Kidney capillary endothelial cell (primary cell): ENCODE measurements at places on chromosomes 1 and 21.

DNA sequence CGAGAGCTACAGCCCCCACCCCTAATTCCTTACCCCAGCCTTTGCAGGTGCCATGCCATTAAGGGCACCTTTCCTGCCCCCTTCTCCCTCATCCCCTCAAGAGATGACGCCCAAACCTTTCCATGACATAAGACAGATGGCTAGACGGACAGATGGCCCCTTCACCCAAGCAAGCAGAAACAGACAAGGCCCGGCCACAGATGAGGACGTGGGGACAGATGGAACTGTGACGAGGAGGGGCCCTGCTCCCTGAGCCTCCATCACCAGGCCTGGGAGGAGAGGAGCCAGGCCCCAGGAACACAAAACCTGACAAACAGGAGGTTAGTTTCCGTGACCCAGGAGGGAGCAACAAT, 24.7 kb upstream of the PEF1 start:
- no peak for DNase-seq

- no peak for DNase-seq
Measured at GRCh38 chr1:203581841-203582240, 44.8 kb upstream of the ATP2B4 start.

GRCh38 chr1:165080253-165080896, 276.1 kb downstream of the LMX1A start:
- no peak for DNase-seq

- no peak for DNase-seq
Measured at GRCh38 chr1:238396140-238396539, 505.4 kb upstream of the ZP4 start.

GRCh38 chr1:184310157-184310819, 76.5 kb upstream of the C1orf21 start:
- DNase-seq = no peak

GRCh38 chr1:91883470-91883869, 2.5 kb downstream of the TGFBR3 start:
- no peak for DNase-seq

GRCh38 chr1:67704351-67704750, 19.4 kb downstream of the GADD45A start:
- no peak for DNase-seq

- peak; percentile 89 for DNase-seq
Measured at GRCh38 chr1:201828820-201829774, at the start of gene IPO9. Gene IPO9, plus strand, starts transcription at chr1:201829157. Its CDS starts 53 bp downstream, at chr1:201829210.

GRCh38 chr1:6783936-6784559, 1.2 kb upstream of the CAMTA1 start:
- no peak for DNase-seq

GRCh38 chr1:35932941-35933340, 2.0 kb downstream of the AGO3 start:
- DNase-seq = no peak

GRCh38 chr1:189752461-189752995, 725.1 kb downstream of the BRINP3 start:
- no peak for DNase-seq

DNA sequence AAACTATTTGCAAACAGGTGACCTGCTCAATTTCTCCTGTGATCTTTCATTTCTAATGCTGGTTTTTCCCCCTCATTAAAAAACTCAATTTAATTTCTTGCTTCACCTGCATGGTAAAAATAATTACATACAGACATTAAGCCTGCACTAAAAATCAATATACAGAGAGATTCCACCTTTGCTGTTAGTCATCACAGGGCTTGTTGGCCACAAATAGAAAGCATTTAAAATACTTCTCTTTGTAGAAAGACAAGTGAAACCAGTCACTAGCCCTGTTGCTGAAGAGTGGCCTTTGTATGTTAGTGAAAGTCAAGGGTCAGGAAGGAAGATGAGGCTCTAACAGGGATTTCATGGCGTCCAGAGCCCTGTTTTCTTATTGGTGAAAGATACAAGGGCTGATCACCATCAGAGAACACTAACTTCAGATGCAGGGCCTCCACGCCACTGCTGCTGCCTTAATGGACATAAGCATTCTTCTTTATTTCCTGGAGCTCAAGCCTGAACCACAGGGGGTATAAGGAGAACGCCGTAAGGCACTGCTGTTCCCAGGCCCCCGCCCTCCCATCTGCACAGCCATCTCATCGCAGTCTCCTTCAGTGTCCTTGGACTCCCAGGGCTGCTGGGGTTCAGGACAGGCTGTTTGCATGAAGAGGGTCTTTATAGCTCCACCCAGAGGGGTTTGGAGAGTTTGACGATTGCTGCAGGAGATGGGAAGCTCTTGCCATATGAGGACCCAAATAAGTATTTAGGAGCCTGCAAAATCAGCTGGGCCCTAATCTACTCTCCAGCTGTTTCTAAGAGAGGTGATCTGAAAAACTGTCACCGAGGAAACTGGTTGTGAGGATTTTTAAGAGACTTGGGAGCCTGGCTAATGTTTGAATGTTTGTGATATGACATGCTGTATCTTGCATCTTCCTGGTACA, 117.3 kb upstream of the IRF2BP2 start:
- DNase-seq = no peak

- no peak for DNase-seq
Measured at GRCh38 chr1:61981870-61982660, 212.6 kb upstream of the L1TD1 start.

GRCh38 chr1:6397844-6398441, 4.4 kb upstream of the ACOT7 start:
- no peak for DNase-seq

DNA sequence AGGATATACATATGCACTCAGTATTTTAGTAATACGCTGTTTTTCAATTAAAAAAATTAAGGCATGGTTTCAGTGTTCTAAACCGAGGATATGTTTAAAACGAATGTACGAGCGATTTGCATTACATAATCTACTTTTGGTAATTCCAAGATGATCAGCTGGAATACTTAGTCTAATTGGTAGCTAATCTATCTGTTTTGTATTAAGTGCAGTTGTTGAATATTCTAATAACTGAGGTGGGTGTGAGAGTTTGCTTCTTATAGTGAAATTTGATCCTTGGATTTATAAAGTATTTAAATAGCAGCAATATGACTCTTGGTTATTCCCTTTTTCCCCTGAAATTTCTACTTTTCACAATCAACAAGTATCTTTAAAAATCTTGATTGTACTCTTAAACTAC, 1.3 kb downstream of the RNF2 start:
- DNase-seq = no peak

DNA sequence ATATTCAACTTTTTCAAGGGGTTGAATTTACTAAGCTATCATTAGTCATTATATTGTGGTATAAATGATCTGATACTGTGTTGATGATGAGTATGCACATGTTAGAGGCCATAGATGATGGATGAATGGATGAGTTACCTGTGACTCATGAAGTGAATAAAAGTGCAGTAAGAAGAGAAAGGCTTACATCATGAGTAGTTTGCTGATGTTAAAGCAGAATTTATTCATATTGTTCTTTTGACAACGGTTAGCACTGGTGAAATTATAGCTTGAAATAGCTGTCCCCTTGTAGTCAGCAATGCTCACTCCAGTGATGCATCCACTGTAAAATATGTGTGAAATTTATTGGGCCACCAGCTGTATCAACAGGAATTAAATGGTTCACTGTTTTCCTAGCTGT, 541.0 kb upstream of the ZRANB2 start:
- DNase-seq = no peak

- no peak for DNase-seq
Measured at GRCh38 chr1:223231011-223231572, 88.0 kb upstream of the TLR5 start.

DNA sequence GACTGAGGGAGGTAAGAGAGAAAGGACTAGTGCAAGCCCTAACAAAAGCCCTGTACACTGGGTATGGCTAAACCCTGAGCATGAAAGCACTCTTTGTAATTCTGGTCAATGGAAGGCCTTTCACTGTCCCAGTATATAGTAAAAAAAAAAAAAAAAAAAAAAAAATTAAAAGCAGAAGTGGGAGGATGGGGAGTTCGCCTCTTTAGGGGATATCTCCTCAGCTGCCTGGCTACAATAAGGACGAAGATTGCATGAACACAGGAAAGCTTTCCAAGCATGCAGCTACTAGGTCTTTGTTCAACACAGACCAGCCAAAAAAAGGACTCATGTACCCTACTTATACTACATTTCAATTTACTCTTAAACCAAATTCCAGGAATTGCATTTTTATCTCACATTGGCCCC, 59.1 kb downstream of the EIF4G3 start:
- DNase-seq = no peak

GRCh38 chr1:66247415-66248208, 286.3 kb upstream of the SGIP1 start:
- no peak for DNase-seq

DNA sequence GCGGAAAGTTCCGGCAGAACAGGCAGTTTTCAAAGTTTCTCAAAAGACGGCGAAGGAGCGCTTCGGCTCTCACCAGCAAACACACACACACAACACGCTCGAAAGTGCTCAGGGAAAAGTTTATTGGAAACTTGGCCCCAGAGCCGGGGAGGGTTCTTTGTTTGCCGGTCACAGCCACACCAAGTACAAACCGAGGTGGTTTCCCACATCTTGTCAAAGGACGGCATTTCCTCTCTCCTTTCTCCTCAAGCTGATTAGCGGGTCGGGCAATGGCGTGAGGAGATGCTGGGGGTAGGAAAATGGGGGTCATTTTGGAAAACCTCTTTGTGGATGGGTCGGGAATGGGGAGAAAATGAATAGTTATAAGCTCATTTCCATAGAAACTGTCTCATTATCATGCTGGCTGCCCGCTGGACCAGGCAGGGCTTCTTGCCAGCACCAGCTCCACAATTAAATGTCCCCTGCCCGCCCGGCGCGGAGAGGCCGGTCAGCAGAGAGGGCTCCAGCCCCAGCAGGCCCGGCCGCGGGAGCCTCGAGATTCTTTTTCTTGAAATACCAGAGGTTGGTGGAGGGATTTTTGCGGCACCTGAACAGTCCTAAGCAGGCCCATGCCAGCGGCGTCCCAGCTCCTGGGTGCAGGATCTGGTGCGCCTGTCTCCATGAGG, 92.3 kb downstream of the PRDM16 start:
- no peak for DNase-seq

- no peak for DNase-seq
Measured at GRCh38 chr1:214067397-214067796, 79.6 kb downstream of the PROX1 start.

GRCh38 chr21:44462086-44462833, 7.0 kb downstream of the LRRC3 start:
- DNase-seq = no peak

- no peak for DNase-seq
Measured at GRCh38 chr1:199747984-199748383, 279.5 kb upstream of the NR5A2 start.

DNA sequence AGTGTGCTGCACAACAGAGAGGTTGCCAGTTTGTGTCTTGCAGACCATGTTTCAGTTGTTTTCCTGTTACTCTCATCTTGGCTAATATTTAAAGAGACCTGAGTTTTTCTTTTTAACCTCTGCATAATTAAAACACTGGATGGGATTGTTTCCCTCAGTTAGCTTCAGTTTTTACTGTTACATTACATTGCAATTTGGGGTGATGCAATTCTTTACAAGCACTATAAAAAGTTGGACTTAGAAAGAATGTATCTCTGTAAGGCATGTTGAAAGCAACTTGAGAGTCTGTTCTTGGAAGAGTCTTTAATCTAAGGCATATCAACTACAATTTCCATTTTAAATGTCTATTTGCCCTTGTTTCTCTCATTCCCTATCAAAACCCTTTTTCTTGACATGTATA, 99.1 kb downstream of the DNM3 start:
- DNase-seq = no peak

- DNase-seq = no peak
Measured at GRCh38 chr1:56577406-56578137, 1.8 kb downstream of the PLPP3 start.

DNA sequence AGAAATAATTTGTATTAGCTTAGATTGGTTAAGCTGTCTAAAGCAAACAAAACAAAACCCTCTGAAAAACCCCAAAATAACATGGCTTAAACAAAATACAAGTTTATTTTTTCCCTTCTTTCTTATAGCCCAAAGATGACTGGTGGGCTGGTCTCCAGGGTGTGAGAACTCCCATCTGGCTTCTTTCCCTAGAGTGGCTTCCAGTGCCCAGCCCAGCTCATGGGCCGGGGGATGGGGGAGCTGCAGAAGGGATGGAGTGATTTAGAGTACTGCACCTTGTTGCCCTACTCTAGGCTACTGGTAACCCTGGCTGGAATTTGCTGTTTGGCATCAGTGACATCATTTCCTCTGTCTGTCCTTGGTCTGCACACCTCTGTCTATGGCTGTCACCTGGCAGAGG, 223.0 kb downstream of the PBX1 start:
- DNase-seq = no peak

DNA sequence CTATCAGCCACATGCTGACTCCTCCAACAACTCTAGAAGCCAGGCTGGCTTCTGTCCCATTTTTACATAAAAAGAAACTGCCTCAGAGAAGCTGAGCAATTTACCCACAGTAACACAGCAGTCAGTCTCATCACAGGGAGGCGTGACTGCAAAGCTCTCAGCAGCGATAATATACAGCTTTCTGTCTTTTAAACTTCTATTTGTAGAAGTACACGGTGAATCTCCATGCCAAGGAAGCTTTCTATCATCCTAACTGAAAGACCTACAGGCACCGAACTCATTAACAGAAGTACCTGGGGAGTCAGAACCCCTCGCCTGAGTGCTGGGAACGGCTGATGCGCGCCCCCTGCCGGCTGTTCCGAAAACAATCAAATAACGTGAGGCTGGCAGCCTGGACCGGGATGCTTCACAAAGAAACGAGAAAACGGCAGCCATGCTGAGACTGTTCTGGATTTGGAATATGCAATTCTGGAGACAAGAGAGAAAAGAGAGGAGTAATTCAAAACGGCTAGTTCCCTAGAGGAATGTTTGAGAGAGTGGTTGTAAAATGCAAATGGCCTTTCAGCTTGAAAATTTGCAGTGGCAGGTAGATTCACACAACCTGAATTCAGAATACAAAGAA, 43.5 kb upstream of the RAB4A start:
- peak; percentile 59 for DNase-seq

GRCh38 chr1:79197421-79197820, 190.9 kb upstream of the ADGRL4 start:
- peak; percentile 48 for DNase-seq

DNA sequence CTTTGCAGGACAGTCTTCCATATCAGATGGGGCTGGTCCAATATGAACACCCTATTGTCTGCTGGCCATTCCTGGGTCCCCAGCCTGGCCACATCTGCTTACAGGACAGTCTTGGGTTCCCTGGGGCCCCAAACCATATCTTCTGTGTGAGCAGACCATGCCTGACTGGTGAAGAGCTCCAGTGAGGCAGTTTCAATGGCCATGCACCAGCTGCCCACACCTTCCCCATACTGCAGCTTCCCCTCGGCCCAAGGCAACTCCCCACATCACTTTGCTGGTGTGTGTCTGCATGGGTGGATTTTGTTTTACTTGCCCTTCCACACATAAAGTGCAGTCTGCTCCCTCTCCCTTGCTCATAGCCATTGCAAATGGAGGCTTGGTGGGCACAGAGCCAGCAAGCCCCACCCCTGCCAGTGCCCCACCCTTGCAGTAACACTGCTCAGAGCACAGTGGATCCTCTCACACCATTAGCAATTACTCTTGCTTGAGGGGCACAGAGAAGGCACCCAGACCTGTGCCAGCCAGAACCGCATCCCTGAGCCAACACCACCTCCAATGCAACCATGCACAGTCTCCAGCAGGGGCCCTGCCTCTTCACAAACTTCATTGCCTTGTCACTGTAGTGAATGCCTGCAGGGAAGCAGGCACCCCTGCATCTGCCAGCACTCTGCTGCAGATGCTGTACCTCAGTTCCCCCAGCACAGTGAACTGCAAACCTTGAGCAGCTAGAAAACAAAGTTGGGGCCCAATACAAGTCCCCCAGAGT, 474.5 kb upstream of the BEND5 start:
- no peak for DNase-seq
